ENCODE measurements at places on chromosomes 1 and 21.

GRCh38 chr1:102466487-102466886, 469.8 kb upstream of the OLFM3 start:
- no peak for DNase-seq

GRCh38 chr1:207831517-207832327, 79.2 kb downstream of the CD34 start:
- no peak for DNase-seq

GRCh38 chr1:85830837-85831236, 122.6 kb upstream of the ZNHIT6 start:
- no peak for DNase-seq

DNA sequence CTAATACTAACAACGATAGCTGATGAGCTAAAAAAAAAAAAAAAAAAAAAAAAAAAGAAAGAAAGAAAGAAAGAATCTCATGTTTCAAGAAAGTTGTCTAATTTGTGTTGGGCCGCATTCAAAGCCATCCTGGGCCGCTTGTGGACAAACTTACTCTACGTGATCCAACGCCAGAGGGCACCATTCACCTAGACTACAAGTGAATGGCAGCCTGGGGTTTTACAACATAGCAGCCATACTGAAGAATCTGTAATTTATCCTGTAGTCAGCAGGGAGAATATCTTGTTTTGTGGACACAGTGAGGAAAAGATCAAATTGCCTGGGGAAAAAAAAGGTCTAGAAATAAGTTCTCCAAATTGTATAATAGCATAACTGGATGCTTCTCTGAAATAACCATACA, 47.0 kb downstream of the CYP2J2 start:
- DNase-seq = no peak
